ENCODE measurements at places on chromosomes 4 and X. TPM values are rescaled to one million over a fixed set of nuclear protein-coding genes. Genes with fewer than 3 reads are reported as not detected.

Gene DGAT2L6
- polyA plus RNA-seq, result not detected

Gene RNF175
- 0.06 TPM for polyA plus RNA-seq

Gene CBLL2
- not detected for polyA plus RNA-seq

Gene MSX1
- polyA plus RNA-seq, result 1.5 TPM

Measured in SK-N-SH (cell line).